ENCODE measurements at places on chromosomes 3 and 15.

DNA sequence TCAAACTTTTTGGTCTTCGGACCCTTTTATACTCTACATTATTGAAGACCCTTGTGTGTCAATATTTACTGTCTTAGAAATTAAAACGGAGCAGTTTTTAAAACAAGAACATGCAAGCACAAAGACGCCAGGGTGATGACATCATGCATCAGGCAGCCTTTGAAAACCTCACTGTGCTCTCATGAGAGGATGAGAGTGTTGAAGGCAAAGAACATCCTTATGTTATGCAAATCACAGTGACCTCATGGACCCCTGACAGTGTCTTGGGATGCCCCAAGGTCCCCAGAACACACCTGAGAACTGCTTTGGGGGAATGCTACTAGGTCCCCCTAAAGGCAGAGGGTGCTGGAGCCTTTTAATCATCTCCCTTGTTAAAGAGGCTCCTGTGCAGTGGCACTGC lies 51.6 kb downstream of the CHDH start:
- DNase-seq, result no peak

DNA sequence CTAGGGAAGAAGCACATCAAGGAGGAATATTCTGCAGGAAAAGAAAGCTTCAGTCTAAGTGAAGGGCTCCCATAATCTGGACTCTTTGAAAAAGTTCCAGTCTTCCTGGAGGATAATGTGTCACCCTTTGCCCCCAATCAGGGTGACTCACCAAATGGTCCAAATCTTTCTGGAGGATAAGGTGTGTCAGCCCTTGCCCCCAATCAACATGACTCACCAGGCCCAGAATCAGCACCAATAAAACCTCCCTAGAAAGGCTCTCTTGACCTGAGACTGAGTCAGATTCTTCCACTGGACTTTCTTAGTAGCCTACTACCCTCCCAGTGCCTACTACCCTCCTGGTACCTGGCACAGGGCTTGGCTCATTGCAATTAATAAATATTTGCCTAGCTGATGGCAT lies 9.5 kb upstream of the ARL14 start:
- DNase-seq, result no peak

DNA sequence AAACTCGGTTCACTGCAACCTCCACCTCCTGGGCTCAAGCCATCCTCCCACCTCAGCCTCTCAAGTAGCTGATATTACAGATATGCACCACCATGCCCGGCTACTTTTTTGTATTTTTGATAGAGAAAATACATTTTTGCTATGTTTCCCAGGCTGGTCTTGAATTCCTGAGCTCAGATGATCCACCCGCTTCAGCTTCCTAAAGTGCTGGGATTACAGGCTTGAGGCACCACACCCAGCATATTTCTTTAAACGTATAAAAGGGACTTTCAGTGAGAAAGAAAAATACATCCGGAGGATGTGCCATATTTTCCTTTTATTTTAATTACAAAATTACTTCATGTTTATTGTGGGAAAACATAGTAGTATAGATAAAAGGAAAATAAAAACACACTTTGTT lies 55.2 kb downstream of the RPL39L start:
- DNase-seq, result no peak

DNA sequence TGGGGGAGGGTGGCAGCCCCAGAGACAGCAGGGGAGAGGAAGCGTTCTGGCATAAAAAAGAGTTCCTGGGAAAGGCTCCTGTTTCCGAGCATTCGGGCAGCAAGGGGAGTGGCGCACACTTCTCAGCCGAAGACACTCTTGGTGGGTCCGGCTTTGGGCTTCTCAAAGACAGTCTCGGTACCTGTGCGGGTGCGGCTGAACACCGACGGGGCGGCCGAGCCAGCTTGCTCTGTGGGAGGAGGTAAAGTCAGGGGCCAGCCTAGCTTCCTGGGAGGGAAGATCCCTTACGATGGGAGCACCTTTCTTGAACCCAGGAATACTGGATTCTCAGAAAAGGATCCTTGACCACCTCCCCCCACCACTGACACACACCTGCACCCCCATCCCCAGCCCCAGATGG lies 1.6 kb downstream of the MUSTN1 start:
- DNase-seq, result no peak

DNA sequence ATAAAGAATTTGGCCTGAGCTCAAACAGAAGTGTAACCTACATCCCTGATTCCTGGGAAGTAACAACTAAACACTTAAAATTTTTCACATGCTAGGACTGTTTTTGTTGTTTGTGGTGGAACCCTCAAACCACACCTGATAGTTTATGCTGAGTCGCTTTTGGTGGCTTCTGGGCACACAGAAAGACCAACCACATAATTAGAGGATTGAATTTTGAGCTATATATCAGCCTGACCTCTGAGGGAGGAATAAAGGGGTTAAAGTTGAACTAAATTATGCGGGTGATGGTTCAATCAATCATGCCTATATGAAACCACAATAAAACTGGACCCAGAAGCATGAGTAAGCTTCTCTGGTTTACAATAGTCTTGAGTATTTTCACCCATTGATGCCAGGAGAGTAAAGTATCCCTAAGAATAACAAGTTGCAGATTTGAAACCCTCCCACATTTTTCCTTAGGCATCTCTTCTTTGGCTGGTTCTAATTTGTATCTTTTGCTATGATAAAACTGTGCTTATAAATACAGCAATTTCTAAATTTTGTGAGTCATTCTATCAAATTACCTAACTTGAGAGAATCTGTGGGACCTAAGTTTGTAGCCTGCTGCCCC lies 1304.5 kb upstream of the GBE1 start:
- DNase-seq, result no peak

GRCh38 chr3:59542276-59542675 lies 492.5 kb upstream of the CFAP20DC start:
- DNase-seq, result no peak

- DNase-seq, result peak; percentile 77
Measured at GRCh38 chr3:30012941-30013543, 593.4 kb upstream of the TGFBR2 start.

GRCh38 chr3:13150624-13151023 lies 77.4 kb upstream of the IQSEC1 start:
- DNase-seq, result no peak

- DNase-seq, result peak; percentile 59
Measured at GRCh38 chr15:77144492-77145070, 73.7 kb upstream of the TSPAN3 start.

DNA sequence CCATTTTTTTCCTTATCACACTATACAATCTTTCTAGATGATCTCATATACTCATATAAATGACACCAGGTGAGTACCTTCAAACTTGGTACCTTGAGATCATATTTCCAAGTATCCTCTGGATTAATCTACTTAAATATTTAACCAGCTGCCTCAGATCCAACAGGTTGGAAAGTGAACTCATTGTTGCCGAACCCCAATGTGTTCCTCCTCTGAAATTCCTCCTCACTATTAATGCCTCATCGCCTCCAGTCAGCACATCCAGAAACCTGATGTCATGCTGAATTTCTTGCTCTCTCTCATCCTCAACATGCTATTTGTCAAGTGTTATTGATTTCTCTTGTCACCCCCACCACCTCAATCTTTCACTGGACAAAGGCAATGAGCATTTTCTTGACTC lies 221.8 kb downstream of the FMN1 start:
- DNase-seq, result no peak

DNA sequence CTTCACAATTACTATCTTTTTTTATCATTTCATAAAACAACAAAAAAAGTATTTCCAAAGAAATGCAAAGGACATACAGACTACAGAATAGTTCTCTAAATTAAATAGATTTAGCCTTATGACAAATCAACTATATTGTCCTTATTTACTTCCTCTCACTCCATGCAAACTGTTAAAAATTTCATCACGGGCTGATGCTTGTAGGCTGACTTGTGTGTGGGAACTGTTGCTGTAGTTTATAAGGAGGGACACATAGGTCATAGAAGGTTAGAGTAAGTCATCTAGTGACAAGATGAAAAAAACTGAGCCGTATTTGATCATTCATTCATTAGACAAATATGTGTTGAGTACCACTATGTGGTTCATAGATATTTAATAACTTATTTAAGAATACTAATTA lies 232.5 kb upstream of the TBL1XR1 start:
- no peak for DNase-seq

- DNase-seq, result no peak
Measured at GRCh38 chr15:75069301-75069925, 46.0 kb downstream of the PPCDC start.

DNA sequence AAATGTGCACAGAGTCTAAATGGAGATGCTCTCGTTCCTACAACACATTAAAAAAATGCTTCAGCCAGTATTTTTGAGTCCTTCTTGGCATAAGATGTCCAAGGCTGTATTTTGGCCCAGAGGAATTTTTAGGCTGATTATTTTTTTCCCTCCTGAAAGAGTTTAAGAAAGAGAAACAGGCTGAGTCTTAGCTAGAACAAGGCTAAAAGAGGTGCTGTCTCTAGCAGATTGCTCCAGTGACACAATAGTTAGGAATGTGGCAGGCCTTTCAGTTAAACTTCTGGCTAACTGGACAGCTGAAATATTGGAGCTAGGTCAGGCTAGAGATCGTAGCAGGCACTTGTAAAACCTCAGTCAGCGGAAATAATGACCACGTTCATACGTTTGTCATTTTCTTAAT lies 271.4 kb upstream of the RARB start:
- no peak for DNase-seq

GRCh38 chr3:101611023-101611422 lies 37.0 kb downstream of the PCNP start:
- DNase-seq, result no peak

DNA sequence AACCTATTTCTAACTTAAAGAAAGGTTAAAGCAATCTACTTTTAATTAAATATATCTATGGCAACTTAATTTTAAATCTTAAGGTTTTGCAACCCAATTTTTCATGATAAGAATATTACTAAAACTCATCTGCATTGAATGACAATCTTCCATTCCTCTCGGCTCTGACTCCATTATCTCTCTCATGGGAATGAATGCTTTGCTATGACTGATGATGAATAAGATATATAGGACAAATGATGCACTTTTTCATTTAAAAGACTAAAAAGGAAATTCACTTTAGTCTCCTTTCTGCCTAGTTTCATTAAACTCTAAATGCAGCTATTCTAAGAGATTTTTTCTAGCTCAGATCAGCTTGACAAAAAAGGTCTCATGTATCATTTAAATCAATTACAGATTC lies 68.7 kb downstream of the GBE1 start:
- no peak for DNase-seq

GRCh38 chr3:56923526-56924224 lies 121.9 kb upstream of the ARHGEF3 start:
- DNase-seq, result peak; percentile 22

GRCh38 chr3:111700054-111700453 lies 104.9 kb upstream of the ZBED2 start:
- DNase-seq, result no peak
